ENCODE measurements at places on chromosomes 2 and 18.

DNA sequence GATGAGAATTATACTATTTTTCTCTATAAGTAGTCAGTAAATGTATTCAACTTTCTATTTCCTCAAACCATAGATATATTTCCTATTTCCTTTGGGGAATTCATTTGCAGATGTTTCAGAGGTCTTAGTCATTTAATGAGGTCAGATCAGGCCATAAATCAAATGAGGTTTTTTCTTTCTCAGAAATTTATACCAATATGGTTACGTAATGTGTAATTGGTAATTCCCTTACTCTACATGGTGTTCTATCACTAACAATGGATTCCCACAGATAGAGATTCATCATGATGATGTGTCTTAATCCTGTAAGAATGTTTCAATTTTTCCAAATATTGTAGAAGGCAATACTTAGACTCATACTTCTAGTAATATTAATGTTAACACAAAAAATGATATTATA lies 108.0 kb downstream of the DPP4 start:
- no peak for DNase-seq

- DNase-seq, result no peak
Measured at GRCh38 chr2:70569559-70569958, 15.9 kb upstream of the TGFA start.

- DNase-seq, result peak; percentile 71
Measured at GRCh38 chr2:95025406-95026319, at the start of gene MAL. Gene MAL (plus strand): TSS chr2:95025708. CDS start chr2:95025793, 85 bp downstream.

GRCh38 chr2:239005586-239005985 lies 157.7 kb downstream of the TWIST2 start:
- no peak for DNase-seq

DNA sequence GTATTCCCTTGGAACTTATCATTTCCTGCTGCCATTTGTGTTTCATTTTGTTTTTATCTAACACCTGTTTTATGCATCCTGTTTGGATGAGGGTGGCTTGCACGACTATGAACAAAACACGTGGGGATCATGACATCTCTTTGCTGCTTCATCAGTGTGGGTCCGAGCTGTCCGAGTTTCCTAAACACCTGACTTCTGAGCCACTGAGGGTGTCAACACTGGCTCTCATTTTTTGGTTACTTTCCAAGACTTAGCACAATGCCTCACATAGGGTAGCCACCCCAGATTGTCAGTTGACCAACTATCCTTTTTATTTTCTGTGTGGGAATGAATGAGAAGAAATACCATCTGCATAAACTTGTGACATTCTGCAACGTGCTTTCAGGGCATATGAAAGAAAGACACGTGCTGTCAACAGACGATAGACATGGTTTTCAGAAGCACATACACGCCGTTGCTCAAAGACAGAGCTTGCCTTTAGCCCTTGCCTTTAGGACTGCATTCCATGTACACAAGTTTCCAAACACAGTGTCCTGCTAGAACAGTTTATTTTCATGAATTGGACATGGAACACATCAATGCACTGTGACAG lies 166.7 kb downstream of the MYT1L start:
- no peak for DNase-seq

DNA sequence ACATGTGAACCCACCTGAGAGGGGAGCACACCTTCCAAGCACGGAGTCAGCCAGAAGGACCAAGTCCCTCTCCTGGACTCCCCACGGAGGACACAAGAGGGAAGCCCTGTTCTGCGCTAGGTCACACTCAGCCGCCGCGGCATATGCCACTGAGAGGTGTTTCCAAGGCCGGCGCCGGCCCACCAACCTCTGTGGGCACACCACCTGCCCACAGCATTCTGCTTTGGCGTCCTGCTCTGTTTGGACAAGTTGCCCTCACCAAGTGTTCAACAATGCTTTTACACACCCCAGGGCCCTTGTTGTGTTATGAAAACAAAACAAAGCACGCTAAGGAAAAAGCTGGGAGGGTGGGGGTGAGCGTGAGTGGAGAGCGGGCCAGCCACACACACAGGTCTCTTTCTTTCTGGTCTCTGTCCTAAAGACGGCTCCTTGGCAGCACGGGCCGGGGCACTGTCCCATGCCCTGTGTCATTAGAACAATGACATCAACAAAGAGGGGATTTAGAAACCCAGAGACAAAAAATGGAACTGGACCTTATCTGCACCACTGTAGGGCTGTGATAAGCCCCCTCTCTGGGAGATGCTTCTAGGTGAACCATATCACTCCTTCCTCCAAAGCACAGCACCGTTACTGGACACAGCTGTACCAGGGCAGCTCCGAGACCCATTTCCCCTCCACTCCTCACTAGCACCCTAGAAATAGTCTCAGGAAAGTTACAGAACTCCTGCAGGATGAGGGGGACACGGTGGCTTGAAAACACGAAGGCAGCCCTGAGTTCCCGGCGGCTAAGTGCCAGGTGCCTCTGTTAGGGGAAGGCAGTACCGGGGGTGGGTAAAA lies 17.0 kb downstream of the SMAD7 start:
- no peak for DNase-seq

GRCh38 chr18:73545472-73545871 lies 602.2 kb downstream of the FBXO15 start:
- DNase-seq, result no peak

DNA sequence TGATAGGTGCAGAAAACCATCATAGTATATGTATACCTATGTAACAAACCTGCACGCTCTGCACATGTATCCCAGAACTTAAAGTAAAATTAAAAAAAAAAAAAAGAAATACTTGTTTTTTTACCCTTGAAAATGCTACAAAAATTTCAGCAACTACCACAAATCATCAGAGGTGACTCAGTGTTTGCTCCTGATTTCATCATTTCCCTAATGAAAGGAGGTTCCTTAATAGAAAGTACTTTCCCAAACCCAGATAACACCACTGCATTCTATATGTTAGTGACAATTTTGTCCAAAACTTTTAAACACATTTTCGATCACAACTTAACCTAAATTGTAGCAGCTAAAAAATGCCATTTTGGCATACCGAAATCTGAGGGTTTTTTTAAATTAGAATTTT lies 163.3 kb downstream of the SLC39A10 start:
- DNase-seq, result no peak

DNA sequence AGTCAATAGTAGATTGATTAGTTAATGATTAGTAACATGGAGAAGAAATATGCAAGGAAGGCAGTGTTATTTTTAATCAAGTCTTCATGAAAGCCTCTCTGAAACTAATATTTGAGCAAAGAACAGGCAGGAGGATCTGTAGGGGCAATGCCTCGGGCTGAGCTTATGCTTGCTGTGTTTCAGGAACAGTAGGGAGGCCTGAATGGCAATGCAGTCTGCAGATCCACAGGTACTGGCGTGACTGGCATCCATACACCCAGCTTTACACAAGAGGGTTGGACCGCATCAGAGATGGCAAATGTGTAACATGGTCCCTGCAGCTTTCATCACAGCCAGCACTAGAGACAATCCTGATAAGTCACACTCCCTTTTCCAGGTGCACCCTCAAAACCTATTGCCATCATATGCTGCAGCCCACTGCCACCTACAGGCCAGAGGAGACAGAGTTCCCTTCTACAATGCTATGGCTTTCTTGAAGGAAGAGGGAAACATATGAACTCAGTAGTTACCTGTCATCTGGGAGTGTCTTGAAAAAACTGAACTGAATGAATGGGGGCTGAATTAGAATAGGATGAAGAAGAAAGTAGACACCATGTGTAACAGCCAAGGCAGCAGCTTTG lies 582.4 kb upstream of the RAB6C start:
- DNase-seq, result no peak

GRCh38 chr2:165870346-165870745 lies 76.3 kb upstream of the GALNT3 start:
- DNase-seq, result no peak

- no peak for DNase-seq
Measured at GRCh38 chr2:169676850-169677249, 17.4 kb downstream of the CFAP210 start.

- DNase-seq, result no peak
Measured at GRCh38 chr2:239882331-239882732, 142.8 kb downstream of the NDUFA10 start.

DNA sequence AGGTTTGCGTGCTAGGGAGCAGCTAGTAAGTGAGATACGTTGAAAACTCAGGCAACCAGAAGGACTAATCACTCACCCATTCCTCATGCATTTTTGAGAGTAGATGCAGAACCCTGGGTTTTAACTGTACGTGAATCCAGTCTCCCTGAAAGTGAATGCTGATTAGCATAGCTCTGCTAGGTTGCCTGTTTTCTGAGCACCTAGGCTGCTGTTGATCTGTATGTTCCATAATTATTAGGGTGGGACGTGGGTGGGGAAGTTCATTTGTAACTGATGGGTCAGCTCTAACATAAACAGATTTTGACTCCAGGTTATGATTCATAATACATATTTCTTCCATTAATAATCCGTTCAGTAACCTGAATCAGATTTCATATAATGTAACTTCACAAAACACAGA lies 379.0 kb upstream of the FANCL start:
- no peak for DNase-seq

GRCh38 chr2:158457826-158458616 lies 1.3 kb downstream of the PKP4 start:
- DNase-seq, result peak; percentile 81

DNA sequence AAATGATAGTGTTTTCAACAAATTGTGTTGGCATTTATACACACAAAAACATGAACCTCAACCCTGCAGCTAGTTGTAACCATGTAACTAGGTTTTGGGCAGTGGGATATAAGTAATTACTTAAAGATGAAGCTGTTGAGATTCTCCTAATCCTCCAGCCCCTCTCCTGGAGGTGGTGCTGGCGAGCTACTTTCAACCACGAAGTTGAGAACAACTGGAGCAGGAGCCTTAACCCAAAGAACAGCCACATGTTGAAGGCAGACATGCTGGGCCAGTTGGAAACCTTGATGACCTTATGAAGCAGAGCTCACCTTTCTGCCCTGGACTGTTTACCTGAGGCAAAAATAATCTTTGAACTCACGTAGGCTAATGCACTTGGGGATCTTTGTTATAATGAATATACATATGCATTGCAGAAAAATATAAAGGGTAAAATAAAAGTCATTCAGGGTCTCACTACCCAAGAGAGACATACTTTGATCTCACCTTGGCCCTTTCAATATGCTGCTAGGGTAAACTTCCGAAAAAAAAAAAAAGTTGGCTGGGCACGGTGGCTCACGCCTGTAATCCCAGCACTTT lies 89.6 kb upstream of the NPAS2 start:
- peak; percentile 36 for DNase-seq

DNA sequence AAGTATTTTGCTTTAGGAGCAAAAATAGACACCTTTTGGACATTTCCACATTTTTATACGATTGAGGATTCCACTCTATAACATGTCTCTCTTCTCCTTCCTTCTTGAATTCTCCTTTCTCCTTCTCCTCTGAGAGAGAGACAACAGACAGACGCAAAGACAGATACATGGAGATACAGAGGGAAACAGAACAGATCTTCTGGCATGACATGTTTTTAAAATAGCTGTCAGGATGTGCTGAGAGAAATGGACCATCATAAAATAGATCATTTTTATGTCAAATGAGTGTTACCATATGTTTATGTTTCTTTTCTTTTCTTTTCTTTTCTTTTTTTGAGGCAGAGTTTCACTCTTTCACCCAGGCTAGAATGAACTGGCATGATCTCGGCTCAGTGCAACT lies 44.4 kb upstream of the ZNF532 start:
- DNase-seq, result no peak

DNA sequence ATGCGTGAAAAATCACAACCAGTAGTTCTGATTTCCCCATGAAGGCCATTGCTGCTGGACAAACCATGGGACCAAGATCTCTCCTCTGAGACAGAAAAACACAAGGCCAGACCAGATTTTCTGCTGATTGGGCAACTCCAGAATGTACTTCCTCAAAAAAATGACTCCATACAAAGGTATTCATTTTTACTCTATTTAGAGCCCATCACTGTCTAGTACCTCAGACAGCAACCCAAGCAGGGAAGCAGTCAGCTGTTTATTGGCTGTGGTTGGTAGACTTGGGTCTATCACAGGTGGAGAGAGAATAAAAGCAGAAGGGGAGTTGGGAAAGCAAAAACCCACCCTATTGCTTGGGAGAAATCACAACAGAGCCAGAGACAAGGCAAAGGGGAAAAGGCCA lies 219.9 kb downstream of the PIK3C3 start:
- DNase-seq, result no peak

GRCh38 chr18:73279498-73279897 lies 411.7 kb upstream of the NETO1 start:
- DNase-seq, result no peak

DNA sequence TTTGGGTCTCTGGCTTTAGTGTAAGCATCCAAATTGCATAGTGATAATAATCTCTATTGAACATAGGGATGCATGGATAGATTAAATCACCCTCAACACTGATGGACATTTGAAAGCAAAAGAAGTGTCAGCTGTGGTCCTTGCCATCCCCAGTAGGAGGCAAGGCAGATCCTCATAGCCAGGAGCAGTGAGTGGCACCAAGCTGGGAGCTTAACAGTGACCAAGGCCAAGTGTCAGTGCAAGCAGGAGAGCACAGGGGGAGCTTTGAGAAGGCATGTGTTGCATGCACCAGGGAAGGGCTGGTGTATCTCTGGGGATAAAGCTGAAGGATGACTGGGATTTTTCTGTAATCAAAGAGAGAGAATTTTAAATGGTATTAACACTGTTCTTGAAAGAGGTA lies 14.7 kb downstream of the SLC14A1 start:
- no peak for DNase-seq

- DNase-seq, result no peak
Measured at GRCh38 chr2:233114421-233114861, 54.3 kb downstream of the INPP5D start.

DNA sequence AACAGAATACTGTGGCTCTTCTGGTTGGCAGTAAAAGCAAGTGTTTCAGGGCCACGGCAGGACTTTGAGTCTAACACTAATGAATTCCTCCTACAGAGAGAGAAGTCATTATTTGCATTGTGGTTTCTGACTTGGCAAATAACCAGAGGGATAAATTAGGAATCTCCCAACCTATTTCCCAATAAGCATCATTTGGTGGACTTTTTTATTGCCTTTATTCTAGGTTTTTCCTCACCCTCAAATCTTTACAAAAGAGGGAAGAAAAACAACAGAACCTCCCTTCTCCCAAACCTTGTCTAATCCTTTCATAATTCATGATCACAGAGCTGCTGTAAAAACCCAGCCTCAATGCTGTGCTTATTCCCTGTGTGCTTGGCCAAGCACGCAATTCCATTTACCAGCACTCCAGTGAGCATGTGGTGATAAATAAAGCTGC lies 179.7 kb downstream of the AGPS start:
- peak; percentile 30 for DNase-seq

DNA sequence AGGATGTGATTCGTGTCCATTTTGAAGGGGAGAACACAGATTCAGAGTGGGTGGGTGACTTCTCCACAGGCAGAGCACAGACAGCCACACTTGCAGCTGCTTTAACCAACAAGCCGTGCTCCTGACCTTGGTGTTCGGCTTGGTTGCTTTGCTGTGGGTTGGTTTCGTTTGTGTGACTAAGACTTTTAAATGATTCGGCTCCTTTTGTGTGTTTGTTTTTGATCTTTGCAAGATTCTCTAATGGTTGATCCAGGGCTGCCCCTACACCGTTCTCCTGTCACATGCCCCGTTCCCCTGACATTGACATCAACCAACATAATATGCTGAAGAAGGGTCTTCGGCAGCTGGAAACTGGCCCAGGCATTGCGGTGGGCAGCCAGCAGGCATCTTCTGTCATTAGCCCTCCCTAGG lies 95.9 kb upstream of the MBOAT2 start:
- no peak for DNase-seq
